Thymus (tissue), 14 donors: ENCODE measurements at places on chromosomes 2 and 18. TPM values are rescaled to one million over a fixed set of nuclear protein-coding genes. Genes with fewer than 3 reads are reported as not detected.

DNA sequence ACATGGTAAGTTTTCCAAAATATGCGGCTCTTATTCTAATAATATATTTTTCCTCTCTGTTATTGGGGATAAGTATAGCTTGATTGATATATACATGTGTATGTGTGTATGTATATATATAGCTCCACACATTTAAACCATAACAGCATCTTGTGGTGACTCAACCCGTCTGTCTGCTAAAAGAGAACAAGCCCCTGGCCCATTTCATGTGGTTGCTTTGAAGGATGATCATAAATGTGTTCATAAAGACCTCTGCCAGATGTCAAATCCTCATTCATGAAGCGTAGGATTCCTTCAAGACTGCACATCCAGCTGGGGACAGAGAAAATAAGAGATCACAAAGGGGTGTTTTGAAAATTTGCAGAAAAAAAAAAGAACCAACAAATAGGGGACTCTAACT lies 79.3 kb downstream of the RHOB start:
- DNase-seq = peak; percentile 25

- DNase-seq = no peak
Observed at GRCh38 chr18:44816477-44816876, 135.8 kb downstream of the SETBP1 start.

DNA sequence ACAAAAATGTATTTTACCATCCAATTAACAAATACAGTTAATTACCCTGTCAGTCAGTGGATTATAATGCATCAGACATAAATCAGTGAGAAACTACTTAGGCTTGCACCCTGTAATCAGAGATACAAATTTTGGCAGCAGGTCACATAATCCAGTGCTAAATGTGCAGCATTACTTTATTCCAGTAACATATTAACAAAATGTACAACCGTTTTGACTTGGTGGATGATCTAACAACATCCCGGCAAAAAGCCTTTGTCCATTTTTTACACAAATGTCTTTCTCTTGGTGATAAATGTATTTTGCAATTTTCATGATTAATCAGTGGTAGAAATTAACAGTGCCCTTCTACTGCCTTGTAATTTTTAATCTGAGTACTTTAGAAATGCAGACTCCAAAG lies 162.8 kb downstream of the LRP1B start:
- no peak for DNase-seq

TMEM163 gene
- 5.0 TPM for total RNA-seq

DNA sequence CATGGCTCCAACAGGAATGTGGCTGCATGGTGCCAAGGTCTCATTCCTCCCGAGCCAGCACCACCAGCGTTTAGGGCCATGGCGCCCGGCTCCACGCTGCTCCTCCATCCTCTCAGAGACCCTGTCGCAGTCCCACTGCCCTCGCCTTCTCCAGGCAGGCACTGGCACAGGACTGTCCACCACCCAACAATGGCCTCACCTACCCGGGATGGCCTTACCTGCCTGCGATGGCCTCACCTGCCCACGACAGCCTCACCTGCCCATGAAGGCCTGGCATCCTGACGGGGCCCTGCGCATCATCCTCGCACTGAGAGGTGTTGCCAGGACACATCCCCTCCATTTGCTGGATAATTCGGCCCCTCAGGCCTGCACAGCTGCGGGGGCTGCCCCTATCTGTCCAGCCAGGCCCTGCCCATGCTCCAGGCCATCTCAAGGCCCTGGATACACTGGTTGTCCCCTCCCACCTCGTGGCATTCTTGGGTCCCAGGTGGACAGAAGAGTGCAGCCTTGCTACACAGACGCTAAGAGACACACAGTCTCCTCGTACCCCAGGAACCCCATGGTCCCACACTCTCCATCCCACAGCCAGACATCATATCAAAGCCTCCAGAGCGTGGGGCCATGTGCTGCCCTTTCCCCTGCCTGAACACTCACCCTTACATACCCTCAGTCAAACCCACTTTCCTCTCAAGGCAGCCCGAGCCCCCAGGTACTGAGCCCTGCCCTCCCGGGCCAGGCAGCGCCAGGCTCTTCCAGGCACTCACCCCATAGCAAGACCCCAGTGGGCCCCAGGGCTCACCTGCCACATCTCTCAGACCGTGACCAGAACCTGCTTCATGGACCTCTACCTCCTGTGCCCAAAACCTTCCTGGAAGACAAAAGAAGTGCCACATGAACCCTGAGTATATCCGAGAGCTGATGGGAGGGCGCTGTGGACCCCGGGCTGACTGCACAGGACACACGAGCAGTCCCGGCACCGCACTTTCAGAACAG lies 268.6 kb downstream of the EIPR1 start:
- no peak for DNase-seq

GALNT13 gene
- total RNA-seq = 0.28 TPM

NGEF gene
- total RNA-seq = 0.14 TPM

ADGRF3 gene
- total RNA-seq = 0.33 TPM
